ENCODE measurements at places on chromosomes 3 and 15.

DNA sequence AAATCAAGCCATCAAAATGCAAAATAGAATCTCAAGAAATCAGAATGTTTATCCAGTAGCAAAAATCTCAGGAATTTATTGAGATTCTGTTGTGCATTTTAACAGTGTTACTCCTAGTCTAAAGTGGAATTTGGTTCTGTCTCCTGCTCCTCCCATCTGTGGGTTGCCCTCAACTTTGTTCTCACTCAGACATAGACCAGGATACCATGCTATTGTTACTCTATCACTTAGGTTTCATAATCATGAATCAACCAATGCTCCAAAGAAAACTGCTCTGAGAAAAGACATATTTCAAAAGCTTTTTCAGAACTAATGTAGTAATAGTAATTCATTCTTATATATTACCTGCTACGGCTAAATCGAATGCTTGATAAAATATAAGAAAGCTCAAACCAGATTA is 274.7 kb downstream of the RBMS3 start:
- H3K36me3 ChIP-seq = no peaks in the 10 kb centered on the region
- H3K27ac ChIP-seq = no peak overlapping the region
- no peaks in the 10 kb centered on the region for H3K27me3 ChIP-seq
- H3K4me3 ChIP-seq = no peak overlapping the region
- no peaks in the 10 kb centered on the region for H3K4me1 ChIP-seq
- DNase-seq = no peak

GRCh38 chr15:27398631-27399161 is 427.7 kb downstream of the GABRG3 start:
- H3K4me1 ChIP-seq = no peaks in the 10 kb centered on the region
- H3K36me3 ChIP-seq = no peaks in the 10 kb centered on the region
- H3K27me3 ChIP-seq = no peaks in the 10 kb centered on the region
- no peak for DNase-seq

DNA sequence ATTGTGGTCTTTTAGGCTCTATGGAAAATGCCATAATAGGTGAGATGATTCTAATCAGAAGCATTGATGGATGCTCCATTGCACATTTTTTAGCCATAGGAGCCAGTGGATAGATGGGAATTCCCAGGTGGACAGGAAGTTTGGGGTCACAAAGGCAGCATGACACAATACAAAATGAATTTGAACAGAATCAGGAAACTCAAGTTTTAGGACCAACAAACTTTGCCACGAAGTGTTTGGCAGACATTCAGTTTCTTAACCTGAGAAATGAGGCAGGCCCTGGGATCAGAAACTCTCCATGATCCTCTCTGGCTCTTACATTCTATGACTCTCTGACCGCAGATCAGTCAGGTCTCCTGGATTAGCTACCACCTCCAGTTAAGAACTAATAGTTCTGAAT is 275.4 kb downstream of the TIGIT start:
- H3K27ac ChIP-seq = no peak overlapping the region
- no peaks in the 10 kb centered on the region for H3K36me3 ChIP-seq
- H3K4me1 ChIP-seq = peaks cover 38% of the 10 kb centered on the region
- no peaks in the 10 kb centered on the region for H3K27me3 ChIP-seq
- no peak overlapping the region for H3K4me3 ChIP-seq

GRCh38 chr3:189298469-189299375 is 127.0 kb downstream of the TPRG1 start:
- no peak for DNase-seq
- no peaks in the 10 kb centered on the region for H3K27me3 ChIP-seq
- no peak overlapping the region for H3K27ac ChIP-seq
- no peaks in the 10 kb centered on the region for H3K4me1 ChIP-seq
- no peaks in the 10 kb centered on the region for H3K36me3 ChIP-seq
- H3K4me3 ChIP-seq = no peak overlapping the region

DNA sequence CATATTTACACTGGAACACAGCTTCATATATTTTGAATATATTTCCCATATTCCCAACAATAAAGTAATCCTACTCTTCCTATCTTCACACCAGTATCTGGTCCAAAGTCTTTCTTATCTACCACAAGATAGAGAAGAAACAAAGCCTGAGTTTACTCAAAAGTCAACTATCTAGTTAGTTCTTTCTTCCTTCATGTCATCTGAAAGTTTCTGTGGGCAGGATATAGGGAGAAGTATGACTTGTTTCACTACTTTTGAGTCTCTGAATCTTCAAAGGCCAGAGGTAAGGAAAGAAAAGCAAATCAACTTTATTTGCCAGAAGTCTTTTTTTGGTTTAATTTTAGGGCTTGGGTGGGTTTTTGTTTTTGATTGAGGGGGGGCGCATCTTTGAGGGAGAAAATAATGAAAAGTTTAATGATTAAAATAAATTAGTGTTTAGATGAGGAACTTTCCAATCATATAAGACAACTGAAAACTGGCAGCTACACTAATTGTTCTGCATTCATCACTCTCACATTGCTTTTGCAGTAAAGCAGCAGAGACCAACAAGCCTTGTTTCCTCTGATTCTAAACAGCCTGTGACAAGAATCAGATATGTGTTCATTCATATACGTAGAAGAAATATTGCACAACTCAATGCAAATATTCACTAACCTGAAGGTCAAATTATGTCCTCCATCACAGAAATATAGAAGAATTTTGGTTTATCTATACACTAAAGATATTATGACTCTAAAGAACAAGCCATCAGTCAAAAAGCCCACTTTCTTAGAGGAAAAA is 421.4 kb downstream of the SHQ1 start:
- H3K27ac ChIP-seq = no peak overlapping the region
- no peaks in the 10 kb centered on the region for H3K36me3 ChIP-seq

GRCh38 chr3:148884261-148884660 is 19.2 kb downstream of the CPA3 start:
- no peaks in the 10 kb centered on the region for H3K4me1 ChIP-seq
- H3K27ac ChIP-seq = no peak overlapping the region
- H3K4me3 ChIP-seq = no peak overlapping the region

- H3K4me3 ChIP-seq = no peak overlapping the region
- H3K27ac ChIP-seq = no peak overlapping the region
- DNase-seq = no peak
Measured at GRCh38 chr15:63022663-63023062, 19.9 kb upstream of the TPM1 start.

DNA sequence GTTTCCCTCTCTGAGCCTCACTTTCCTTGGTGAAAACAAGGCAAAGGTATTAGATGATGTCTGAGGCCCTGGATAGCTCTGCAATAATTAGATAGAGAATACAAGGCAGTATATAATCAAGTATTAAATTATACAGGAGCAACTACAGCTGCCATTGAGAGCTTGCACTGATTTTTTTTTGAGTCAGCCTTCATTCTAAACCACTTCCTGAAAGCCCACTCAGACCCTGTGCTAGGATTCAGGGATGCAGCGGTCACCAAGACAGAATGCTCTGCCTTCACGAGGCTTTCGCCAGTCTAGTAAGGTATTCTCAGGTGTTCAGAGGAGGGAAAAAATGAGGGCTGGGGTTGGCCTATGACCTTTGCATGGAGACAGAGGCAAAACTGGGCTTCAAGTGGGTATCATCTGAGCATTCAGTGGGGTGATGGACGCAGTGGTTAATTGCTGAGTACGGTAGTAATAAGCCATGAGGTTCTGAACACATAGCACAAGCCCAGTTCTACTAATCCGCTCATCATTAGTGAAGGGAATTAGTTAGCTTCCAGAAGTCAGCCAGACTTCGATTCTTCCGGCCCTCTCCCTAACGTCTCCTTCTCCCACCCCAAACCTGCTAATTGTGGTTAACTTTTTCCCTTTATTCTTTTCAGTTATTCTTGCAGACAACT is 3.6 kb downstream of the VGLL4 start:
- H3K27me3 ChIP-seq = no peaks in the 10 kb centered on the region
- H3K4me3 ChIP-seq = peak overlapping the region; percentile 68
- peaks cover 70% of the 10 kb centered on the region for H3K4me1 ChIP-seq
- peak overlapping the region; percentile 87 for H3K27ac ChIP-seq
- no peak for DNase-seq

DNA sequence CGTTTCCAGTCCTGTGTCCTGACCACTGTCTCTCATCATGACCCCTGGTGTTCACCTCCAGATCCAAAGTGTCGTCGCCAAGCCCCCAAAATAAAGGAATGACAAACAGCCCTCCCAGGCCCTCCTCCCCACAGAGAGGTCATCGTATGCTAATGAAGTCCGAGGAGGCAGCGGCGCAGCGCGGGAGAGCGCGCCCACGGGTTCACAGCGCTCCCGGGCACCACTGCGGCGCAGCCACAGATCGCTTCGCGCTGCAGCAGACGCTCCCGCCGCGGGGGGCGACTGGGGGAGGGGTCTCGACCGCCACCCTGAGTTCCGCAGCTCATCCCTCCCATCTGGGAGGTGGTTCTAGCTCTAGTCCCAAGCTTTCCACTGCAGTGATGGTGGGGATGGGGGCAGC is 1.3 kb downstream of the DGKG start:
- DNase-seq = no peak
- H3K27me3 ChIP-seq = peaks cover 8% of the 10 kb centered on the region
- peaks cover 9% of the 10 kb centered on the region for H3K4me1 ChIP-seq
- peak overlapping the region; percentile 40 for H3K4me3 ChIP-seq
- H3K27ac ChIP-seq = peak overlapping the region; percentile 58
